ENCODE measurements at places on chromosomes 13 and 19.

DNA sequence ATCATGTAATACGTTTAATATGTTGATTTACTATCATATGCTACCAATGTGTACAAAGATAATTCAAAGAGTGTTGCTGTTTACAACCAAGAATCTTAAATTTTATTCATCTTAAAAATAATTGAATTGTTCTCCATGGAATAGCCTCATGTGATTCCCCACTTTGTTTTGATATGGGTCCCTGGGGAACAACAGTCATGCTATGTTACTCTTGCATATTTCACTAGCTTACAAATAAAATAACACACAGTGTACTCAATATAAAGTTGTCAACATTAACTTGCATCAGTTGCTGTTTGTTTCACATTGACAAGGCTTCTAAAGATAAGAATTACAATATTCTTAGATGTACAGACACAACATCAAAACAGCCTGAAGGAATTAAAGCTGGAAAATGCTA, 2.3 kb downstream of the ENOX1 start:
- DNase-seq = no peak

- no peak for DNase-seq
Measured at GRCh38 chr19:13241231-13242104, 91.3 kb downstream of the IER2 start.

DNA sequence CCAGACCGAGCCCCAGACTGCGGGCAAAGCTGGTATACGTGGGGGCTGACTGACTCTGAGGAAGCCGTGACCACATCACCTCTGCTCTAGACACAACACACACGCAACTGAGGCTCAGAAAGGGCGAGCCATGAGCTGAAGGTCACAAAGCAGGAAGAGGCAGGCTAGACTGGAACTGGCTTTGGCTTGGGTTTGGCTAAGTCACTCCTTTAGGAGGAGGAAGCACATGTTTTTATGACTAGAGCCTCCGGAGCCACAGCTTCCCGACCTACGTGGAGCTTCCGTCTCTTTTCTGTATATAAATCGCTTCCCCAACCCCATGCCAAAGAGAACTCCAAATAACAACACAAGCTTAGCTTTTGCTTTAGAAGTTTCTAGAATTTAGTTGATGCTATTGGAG, 48.0 kb downstream of the RFX2 start:
- DNase-seq = peak; percentile 64

DNA sequence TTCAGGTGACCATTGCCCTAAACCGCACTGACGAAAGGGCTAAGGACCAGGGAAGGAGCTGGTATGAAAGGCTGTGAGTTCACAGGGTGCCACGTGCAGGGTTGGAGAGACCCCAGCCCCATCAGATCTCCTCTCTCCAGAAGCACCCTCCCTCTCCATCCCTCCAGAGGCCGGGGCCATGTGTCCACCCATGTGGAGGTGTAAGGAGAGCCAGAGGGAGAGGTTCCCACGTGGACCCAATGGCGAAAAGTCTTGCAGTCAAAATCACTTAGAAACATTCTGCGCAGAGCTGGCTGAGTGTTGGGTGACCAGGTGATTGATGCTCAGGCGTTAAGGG, 168.3 kb downstream of the COL4A1 start:
- DNase-seq = no peak

DNA sequence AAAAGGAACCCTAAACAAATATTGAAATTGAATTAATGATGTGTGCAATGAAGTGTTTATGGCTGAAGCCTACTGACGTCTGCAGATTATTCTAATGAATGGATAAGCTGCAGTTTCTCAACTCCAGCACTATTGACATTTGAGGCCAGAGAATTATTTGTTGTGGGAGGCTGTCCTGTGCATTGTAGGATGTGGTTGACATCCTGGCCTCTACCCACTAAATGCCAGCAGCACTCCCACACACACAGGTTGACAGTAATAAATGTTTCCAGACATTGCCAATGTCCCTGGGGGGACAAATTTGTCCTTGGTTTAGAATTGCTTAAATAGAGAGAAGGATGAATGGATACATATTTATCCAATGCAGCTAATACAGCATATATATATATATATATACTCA, 19.2 kb upstream of the MYH14 start:
- DNase-seq = no peak

DNA sequence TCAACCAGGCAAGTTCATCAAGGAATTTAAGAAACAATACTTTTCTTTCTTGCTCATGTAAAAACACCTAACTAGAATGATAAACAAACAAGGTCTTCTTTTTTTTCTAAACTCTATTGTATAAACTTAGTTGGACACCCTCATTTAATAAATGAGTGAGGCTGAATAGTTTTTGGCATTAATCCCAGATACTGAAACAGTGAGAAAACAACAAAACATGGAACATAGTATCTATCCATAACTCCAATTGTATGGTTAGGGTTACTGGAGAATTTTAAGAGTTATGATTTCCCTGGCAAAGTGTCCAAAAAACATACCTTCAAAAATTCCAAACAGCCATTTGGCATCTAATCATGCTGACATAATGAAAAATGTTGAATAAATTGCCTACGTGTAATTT, 5.8 kb upstream of the POMP start:
- no peak for DNase-seq

- DNase-seq = peak; percentile 71
Measured at GRCh38 chr19:19538785-19539166, 711 bp downstream of the CILP2 start.

GRCh38 chr19:16232568-16232967, 34.9 kb downstream of the AP1M1 start:
- DNase-seq = peak; percentile 12

DNA sequence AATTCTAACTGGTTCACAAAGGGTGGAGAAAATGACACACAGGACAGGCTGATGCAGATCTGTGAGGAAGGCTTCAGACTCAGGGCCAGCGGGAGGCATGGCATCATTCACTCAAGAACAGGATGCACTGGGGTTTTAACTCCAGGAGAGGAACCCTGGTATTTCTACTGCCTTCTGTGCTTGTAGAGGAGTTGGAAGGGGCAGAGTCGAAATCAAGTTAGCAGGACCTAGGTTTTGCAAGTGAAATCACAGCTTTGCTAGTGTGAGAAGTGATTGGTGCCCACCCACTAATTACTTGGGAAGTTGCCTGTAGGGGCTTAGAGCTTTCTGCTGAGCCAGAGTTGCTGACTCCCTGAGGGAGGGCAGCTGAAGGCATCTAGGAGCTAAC, 92.7 kb downstream of the AKAP11 start:
- DNase-seq = no peak

- DNase-seq = peak; percentile 30
Measured at GRCh38 chr19:36245210-36246005, 30.5 kb downstream of the ZNF146 start.

- DNase-seq = no peak
Measured at GRCh38 chr13:93521307-93521706, 294.7 kb downstream of the GPC6 start.

Data from femur (tissue), 1 donor.